ENCODE measurements at places on chromosomes 3 and 15. TPM values are rescaled to one million over a fixed set of nuclear protein-coding genes. Genes with fewer than 3 reads are reported as not detected.

The GNAI2 gene
- 286 TPM for total RNA-seq

The SLC2A2 gene
- total RNA-seq = not detected

The BCHE gene
- not detected for total RNA-seq

The GPR15 gene
- total RNA-seq = 32.0 TPM

The LRTM1 gene
- not detected for total RNA-seq

The SLC6A1 gene
- not detected for total RNA-seq

The SEMA5B gene
- not detected for total RNA-seq

The PLXNA1 gene
- 16.2 TPM for total RNA-seq

The DCBLD2 gene
- total RNA-seq = 3.0 TPM

GRCh38 chr3:14278265-14278798, 99.7 kb downstream of the LSM3 start:
- no peak overlapping the region for H3K4me3 ChIP-seq
- no peaks in the 10 kb centered on the region for H3K4me1 ChIP-seq
- H3K36me3 ChIP-seq = no peaks in the 10 kb centered on the region
- DNase-seq = no peak
- H3K27ac ChIP-seq = no peak overlapping the region

DNA sequence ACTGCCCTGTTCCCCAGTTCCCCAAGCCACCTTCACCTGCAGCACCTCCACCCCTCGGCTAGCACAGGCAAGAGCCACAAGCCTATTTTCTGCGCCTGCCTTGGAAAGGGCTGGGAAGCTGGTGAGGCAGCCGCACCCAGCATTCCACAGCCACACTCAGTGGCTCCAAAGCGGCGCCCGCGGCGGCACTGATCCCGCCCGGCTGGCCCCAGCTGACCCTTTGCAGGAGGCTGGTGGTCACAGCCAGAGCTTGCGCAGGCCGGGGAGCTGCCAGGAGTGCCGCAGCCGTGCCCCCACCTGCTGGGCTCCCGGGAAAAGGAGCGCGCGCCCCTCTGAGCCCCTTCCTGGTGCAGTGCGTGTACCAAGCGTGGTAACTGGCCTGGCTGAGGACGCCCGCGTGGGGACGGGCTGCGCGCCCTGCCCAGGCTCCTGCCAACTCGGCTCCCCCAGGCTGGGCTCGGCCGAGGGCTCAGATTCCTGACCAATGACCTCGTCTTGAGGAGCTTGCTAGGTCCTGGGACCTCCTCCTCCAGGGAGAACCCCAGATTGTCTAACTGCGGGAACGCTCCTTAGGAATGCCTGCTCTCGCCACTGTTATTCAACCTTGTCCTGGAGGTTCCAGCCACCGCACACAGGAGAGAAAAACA, 13.3 kb downstream of the GRAMD2A start:
- no peak overlapping the region for H3K4me3 ChIP-seq
- peaks cover 2% of the 10 kb centered on the region for H3K4me1 ChIP-seq
- no peaks in the 10 kb centered on the region for H3K36me3 ChIP-seq
- peaks cover 39% of the 10 kb centered on the region for H3K27me3 ChIP-seq
- no peak overlapping the region for H3K27ac ChIP-seq
- no peak for DNase-seq

DNA sequence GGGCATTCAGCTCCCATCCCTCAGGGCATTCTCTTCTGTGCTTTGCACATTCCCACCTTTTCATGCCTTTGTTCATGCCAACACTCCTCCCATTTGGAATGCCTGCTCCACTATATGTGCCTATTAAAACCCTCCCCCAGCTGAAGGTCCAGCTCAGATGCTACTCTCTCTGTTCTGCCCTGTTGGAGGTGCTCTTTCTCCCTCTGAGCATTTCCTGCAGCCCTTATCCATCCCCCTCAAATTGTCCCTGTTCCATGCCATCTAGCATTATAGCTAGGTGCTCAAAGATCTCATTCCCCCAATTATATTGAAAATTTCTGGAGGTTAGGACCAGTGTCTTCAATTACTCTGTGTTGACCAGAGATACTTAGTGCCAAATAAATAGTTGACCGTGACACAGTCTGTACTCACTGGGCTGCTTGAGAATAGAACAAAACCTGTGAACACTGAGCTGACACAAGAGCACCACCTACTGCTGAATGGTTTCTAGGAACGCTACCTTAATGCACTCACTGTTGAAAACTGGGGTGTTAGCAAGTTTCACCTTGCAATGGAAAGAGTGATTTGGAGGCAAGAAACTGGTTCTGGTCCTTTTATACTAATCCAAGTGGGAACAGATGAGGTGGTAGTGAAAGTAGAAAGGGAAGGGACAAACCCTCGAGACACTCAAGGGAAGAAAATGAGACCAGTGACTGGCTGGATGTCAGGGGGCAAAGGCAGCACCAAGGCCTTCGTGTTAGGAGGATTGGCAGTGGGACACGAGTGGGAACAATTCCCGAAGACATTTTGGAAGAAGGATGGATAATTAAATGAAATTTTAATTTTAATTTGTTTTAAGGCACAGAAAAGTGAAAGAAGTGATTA, 289.8 kb upstream of the ROPN1 start:
- no peaks in the 10 kb centered on the region for H3K36me3 ChIP-seq
- DNase-seq = no peak
- no peak overlapping the region for H3K27ac ChIP-seq

DNA sequence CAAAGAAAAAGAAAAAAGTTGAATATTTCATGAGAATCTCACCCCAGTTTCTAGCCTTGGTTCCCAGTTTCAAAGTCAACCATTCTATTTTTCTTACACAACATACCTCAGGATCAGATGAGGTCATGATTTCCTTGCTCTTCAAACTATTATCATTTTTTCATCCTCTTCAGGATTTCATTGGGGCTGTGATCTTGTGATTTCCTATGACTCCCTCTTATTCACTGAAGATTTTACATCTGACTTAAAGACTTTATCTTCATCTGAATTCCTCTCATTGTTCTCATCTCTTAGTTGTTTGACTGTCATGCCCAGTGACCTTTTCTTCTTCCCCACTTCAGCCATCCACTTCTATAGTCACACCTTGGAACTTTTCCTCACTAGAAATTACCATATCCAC, 3.1 kb upstream of the C3orf33 start:
- H3K4me3 ChIP-seq = no peak overlapping the region
- no peak for DNase-seq

DNA sequence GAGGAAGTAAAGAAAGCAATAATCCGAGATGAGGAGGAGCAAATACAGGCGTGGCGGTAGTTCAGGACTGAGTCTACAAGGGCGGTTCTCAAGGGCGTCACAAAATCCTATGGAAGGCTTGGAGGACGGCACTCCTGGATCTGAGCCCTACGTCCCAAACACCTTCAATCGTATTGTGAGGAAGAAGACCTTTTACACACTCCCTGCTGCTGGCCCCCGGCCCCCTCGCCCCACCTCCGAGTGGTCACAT, 747 bp downstream of the PLD1 start:
- no peaks in the 10 kb centered on the region for H3K27me3 ChIP-seq
- no peak for DNase-seq
- no peaks in the 10 kb centered on the region for H3K36me3 ChIP-seq
- H3K27ac ChIP-seq = no peak overlapping the region

DNA sequence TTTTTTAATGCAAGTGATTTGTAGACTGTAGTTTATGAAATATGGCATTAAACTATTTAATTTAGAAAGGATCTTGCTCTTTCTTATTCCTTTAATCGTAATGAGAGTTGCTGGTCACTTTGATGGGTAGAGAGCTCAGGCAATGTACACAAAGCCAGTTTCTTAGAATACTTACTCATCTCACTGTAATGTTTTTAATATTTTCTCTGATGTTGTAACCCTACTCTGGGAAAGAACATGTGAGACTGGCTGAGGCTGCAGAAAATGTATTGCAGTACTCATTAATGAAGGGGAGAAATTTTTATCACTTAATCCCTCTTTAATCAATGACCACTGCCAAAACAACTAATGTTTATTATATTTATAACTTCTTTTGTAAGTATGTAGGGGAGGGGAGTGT, 479.4 kb upstream of the KCNMB2 start:
- no peaks in the 10 kb centered on the region for H3K4me1 ChIP-seq
- no peak overlapping the region for H3K4me3 ChIP-seq
- DNase-seq = no peak
- no peaks in the 10 kb centered on the region for H3K27me3 ChIP-seq
- no peak overlapping the region for H3K27ac ChIP-seq
- H3K36me3 ChIP-seq = no peaks in the 10 kb centered on the region

DNA sequence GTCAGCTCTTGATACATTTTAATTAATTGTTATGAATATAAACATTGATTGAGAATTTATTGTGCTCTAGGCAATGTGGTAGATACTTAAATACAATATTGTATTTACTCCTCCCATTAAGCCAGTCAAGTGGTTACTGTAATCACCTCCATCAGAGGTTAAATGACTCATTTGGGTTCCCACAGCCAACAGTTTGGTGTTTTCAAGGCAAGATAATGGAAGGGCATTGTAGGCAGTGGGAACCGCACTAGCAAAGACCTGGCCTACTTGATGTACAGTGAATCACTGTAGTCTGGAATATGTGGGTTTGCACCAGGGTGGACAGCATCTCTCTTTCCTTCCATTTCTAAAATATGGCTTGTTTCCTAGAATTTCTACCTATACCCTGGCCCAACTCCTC, 127.4 kb downstream of the EDEM1 start:
- DNase-seq = no peak
- H3K4me3 ChIP-seq = no peak overlapping the region

DNA sequence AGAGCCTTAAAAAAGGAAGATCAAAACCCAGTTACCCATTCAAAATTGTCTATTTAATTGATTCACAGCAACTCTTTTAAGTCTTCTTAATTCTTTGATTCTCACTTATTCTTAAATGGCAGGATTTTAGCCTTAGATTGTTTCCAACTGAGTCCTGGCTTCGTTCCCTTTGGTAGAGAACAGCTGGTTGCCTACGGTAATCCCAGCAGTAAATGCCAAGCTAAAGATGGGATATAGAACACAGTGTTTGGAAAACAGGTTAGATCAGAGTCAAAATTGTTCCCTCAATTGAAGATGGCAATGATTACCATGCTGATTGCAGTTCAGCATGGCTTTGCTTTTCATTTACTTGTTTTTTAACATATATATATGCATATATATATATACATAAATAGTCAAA, 300.9 kb downstream of the PYDC2 start:
- no peaks in the 10 kb centered on the region for H3K4me1 ChIP-seq
- H3K27ac ChIP-seq = no peak overlapping the region
- no peaks in the 10 kb centered on the region for H3K27me3 ChIP-seq
- no peaks in the 10 kb centered on the region for H3K36me3 ChIP-seq
- H3K4me3 ChIP-seq = no peak overlapping the region

DNA sequence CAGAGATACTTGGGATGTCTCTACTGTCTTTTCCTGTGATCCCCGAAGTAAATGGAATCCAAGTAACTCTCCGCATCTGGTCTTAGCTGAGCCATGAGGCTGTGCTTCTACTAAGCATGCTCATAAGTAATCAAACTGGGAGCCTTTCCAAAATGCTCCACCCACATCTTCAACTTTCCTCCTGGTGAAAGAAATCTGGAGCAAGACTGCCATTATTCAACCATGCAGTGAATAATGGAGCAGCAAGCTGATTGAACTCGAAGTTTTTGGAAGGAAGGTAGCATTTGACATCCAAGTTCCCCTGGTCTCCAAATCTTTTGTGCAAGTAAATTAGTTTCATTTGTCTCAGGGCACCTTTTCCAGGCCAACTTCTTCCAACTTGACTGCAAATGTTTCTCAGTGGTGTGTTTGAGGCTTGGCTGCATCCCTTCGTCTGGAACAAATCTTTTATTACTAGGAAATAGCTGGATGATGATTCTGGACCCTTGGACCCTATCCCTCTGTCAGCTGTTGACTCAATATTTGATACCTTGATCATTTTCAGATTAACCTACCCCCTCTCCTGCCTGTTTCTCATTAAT, 19.4 kb downstream of the GXYLT2 start:
- H3K4me3 ChIP-seq = no peak overlapping the region
- H3K4me1 ChIP-seq = no peaks in the 10 kb centered on the region
- no peaks in the 10 kb centered on the region for H3K36me3 ChIP-seq
- no peak for DNase-seq
- no peak overlapping the region for H3K27ac ChIP-seq
- H3K27me3 ChIP-seq = no peaks in the 10 kb centered on the region

DNA sequence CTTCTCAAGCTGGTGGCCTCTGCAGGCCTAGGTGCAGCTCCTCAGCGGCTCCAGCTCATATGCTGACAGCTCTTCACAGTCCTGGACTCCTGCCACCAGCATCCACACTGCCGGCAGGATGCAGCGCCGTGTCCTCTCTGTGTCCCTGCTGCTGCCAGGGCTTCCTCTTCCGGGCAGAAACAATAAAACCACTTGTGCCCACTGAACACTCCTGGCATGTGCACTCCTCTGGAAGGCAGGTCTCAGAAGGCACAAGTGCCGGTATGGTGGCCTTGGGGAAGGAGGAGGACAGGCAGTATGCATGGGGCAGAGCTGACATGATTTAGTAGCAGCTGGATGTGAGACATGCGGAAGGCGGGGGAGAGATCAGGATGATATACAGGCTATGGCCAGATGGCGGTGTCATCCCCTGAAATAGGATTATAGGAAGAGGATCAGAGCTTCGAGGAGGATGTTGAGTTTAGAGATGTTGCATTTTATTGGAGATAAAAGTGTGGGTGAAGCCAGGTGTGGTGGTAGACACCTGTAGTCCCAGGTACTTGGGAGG, 7.5 kb upstream of the MAN2A2 start:
- H3K4me3 ChIP-seq = no peak overlapping the region
- H3K4me1 ChIP-seq = no peaks in the 10 kb centered on the region
- H3K36me3 ChIP-seq = no peaks in the 10 kb centered on the region

DNA sequence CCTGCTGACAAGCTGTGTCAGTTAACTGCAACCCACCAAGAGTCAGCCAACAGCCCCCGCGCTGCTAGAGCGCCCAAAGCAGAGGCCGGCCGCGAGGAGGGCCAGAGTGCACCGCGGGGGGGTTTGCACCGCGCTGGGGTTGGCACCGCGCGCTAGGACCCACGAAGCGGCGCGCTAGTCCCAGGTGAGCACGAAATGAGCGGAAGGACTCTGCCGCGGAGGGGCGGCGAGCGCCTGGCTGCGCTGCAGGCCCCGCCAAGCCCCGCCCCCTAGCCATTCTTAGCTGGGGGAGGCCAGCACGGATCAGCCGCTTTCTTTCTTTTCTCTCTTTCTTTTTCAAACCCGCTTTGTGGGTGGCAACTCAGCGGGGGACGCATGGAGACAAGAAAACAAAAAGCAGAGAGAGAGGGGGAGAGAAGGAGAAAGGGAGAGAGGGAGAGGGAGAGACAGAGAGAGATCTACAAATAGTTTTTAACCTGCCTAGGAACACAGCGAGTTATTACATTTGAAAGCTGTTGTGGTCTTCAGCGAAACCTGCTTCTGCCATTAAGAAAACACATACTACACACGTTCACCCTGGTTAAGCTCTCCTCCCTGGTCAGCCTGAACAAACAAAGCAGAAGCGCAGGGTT, 6.9 kb upstream of the FOXB1 start:
- peak overlapping the region; percentile 57 for H3K4me3 ChIP-seq
- H3K4me1 ChIP-seq = peaks cover 50% of the 10 kb centered on the region
- H3K27ac ChIP-seq = no peak overlapping the region
- peaks cover 44% of the 10 kb centered on the region for H3K27me3 ChIP-seq
- H3K36me3 ChIP-seq = no peaks in the 10 kb centered on the region

- H3K4me1 ChIP-seq = no peaks in the 10 kb centered on the region
- no peak for DNase-seq
- no peak overlapping the region for H3K4me3 ChIP-seq
Observed at GRCh38 chr3:194223951-194224350, 88.0 kb downstream of the HES1 start.
